Tibial nerve (tissue), 4 donors: ENCODE measurements at places on chromosomes 3 and 15. TPM values are rescaled to one million over a fixed set of nuclear protein-coding genes. Genes with fewer than 3 reads are reported as not detected.

EPHA3 gene
- total RNA-seq: 20.1 TPM

CP gene
- 46.3 TPM for total RNA-seq

PARL gene
- total RNA-seq: 49.0 TPM

KLF13 gene
- total RNA-seq: 73.4 TPM

IMPG2 gene
- 0.20 TPM for total RNA-seq

C2CD4A gene
- total RNA-seq: 0.30 TPM

SORD gene
- 15.0 TPM for total RNA-seq

DNA sequence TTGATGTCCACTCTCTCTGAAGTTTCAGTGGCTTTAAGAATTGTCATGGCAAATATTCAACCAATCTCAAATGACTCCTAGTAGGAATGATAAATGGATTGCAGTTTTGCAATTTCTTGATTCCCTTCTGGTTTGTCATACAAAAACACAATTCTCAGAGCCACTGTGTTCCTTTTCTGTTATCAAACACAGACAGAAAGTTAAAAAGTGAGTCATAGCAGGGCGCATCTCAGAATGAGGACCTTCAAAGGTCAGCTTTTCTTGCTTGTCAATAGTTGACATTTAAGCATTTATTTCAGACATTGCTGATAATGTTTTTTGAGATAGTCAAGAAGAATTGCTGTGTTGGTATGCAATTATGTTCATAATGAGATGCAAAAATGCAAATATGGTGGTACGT, 405.9 kb downstream of the NR2F2 start:
- DNase-seq: no peak

GRCh38 chr3:97885931-97886824, 64.4 kb downstream of the CRYBG3 start:
- DNase-seq: no peak

DNA sequence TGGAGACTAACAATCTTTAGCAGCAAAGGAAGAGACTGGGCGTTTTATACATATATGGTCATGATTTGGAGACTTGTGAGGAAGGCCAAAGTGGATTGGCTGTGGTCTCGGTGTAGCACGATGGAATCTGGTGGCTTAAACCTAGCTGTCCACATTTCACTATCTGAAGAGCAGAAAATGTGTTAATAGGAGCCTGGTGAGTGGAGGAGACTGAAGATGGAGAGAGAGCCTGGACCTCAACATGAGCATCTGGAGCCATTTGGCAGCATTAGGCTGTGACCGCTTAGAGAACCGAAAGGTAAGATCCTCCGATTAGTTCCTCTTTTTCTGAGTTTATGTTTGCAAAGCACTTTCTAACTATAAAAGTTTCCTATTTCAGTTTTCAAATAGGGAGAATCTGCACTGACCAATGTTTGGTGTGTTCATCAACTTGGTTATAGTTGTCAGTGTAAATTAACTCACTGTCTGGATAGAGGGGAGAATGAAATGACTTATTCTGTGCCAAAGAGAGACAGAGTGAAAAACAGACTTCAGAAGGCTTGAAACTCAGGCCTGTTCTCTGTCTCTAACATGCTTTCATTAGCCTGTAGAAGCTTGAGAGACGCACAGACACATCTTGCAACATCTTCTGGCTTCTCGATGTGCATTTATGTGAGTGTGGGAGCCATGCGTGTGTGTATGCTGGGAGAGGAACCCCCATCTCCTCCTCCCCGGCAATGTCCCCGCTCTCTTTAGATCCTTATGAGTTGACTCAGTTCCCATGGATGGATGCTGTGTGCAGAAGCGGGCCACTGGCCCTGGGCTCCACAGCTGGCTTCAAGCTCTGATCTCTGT, 244.7 kb upstream of the TBL1XR1 start:
- DNase-seq: no peak
